ENCODE measurements at places on chromosomes 5 and 9.

DNA sequence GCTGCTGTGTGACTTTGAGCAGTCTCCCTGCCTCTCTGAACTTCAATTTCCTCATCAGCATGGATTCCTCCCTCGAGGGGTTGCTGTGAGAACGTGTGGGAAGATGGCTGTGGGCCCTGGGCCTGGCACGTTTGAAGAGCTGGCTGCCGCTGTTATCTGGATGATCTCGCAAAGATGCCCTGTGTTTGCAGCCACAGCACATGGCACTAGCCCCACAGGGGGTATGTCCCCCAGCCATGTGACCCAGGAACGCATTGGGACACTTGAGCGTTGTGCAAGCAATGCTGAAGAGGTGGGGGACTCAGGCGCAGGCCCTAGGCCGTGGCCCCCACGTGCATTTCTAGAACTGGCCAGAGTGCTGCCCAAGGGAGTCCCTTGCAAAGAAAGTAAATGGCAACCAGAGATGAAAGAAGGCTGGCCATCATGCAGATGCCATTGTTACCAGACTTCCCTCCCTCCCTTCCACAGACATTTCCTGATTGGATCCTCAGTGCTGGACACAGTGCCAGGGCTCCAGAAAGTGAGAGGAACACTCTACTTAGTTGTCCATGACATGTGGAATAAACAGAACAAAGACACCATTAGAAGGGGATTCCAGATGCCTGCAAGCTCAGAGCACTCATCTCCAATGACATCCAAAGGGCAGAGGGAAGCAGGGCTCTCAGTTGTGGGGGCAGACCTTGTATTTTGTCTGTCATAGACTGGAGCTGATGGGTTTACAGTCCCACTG is 65.1 kb upstream of the NEURL1B start:
- ATAC-seq: no peak

GRCh38 chr9:126461608-126462007 is 135.0 kb downstream of the MVB12B start:
- ATAC-seq: no peak

DNA sequence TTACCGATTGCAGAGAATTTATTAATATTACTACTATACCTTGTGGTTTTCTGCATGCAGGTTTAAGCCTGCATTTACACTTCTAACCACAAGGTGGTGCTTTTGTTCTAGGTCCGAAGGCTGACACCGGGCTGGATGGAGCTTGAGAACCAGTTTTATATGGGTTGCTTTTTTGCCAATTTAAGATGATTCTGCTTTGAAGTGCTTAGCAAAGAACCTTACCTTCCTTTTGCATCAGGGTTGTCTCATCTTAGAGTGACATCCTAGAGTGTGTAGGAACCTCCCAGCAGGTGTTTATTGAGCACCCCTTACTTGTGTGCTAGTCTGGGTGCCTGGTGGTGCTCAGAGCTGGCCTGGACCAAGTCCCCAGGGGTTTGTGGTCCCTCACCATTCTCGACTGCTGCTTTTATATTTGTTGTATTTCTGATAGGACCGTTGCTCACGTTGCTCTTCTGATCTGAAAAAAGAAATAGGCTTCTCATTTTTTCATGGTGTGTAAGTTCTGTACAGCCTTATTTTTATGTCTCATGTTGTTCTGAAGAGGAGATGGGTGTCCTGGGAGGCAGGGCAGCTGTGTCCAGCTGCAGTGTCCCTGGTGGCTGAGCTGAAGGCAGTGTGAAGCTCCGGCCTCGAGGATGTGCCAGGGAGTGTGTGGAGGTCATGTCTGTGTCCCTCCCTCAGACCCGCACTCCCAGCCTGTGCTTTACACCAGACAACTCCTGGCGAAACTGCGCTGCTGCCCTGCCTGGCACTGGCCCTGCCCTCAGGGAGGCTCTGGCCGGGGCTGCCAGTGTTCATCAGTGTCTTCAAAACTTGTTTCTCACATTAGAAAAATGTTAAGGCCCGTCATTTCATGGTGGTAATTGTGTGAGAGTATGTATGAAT is 54.3 kb downstream of the EHMT1 start:
- peak; percentile 78 for ATAC-seq

GRCh38 chr5:96293966-96294883 is 138.8 kb downstream of the PCSK1 start:
- ATAC-seq: no peak

DNA sequence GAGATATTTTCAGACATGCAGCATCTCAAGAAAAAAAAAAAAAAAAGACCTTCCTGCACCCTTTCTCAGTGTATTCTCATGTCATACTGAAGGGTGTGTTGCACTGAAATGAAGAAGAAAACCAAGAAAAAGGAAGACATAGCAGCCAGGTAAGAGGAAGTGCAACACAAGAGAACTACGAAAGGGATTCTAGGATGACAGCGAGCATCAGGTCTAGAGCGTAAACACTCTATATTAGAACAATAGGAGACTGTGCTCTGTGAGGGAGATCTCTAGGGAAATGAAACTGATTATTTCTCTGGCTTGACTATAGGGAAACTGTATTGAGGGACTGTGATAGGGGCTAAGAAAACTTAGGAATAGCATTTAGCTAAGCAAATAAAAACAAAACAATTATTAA is 30.0 kb downstream of the BTF3 start:
- no peak for ATAC-seq

GRCh38 chr9:113228130-113228665 is 6.9 kb downstream of the SLC31A1 start:
- no peak for ATAC-seq

DNA sequence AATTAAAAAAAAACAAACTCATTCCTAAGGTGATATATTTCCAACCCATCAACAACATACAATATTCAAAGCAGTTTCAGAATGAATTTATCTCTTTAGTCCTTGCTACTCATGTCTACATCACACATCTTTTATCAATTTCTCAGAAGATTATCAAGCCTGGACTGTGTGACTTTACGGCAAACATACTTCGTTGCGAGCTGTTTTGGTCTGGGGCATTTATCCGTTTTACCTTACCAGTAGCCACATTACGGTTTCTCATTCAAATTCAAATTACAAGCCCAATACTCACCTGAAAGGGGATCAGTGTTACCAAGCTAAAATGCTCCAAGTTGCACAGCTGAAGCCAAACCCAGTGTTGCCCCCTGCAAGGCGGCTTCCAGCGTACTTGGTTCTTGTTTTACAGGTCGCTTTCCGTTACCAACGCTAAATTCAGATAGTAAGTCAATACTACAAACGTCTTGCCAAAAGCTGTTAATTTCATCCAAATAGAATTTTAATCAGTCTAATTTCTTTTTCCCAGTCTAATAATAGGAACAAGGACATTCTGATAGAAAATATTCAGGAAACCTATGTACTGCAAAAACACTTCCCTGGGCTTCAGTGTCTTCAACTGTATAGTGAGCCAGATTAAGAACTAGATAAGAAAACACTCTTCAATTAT is 1.8 kb downstream of the HNRNPH1 start:
- no peak for ATAC-seq

DNA sequence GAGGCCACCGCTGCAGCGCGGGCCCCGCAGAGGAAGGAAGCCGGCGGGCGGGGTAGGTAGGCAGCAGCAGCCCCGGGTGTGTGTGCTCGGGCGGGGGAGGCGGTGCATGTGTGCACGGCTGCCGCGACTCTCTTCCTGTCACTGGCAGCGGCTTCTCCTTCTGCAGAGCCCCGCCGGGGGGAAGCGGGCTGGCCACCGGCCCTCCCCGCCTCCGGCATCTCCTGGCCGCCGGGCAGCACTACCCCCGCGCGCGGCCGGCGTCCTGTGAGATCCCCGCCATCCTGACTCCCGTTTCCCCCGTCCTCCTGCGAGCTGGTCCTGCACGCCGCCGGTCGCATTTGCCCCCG is 315 bp downstream of the PIK3R1 start:
- peak; percentile 69 for ATAC-seq

- ATAC-seq: no peak
These were observed 811.6 kb downstream of the TLE4 start for GRCh38 chr9:80383331-80383730.

- ATAC-seq: no peak
These were observed 664.7 kb downstream of the ACTL7B start for GRCh38 chr9:108191065-108191464.

DNA sequence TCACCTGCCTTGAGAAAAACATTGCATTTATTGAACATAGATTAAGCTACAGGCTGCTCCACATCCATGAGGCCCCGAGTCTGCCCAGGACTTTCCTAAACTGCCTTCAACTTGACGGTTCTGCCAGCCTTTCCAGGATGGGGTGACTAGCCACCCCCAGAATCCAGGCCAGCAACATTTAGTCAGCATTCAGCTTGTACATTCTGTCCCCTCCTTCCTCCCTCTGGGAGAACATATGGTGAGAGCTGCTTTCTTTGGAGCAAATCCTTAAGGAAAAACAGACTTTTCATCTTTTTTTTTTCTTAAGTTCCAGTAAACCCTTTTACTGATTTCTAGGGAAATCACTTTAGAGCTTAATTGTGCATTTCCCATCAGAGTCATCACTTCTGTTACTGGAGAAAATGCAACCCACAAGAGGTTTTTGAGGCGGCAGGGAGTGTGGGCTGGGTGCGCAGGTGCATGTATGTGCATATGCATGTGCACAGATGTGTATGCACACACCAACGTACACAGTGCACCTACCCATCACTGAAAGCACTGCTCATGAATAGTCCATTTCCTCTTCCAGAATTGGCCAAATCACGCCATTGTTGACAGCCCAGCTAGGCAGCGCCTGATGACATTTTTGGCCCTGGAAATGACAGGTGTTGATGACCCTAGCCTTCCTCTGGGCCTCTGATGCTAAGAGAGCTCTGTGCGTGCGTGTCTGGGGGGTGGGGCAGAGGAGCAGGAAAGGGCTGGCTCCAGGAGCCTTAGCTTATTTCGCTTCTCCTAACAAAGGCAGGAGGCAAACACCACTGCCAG is 145.6 kb downstream of the HSD17B3 start:
- ATAC-seq: no peak
